Stimulated activated naive CD8-positive, alpha-beta T cell treated with anti-CD3 and anti-CD28 coated beads, Interleukin-15, Interleukin-2, amounts not matched to agents 100 U/mL and 50 U/mL, for 24 hours (primary cell): ENCODE measurements at places on chromosomes 13 and 19.

- no peak for DNase-seq
Measured at GRCh38 chr13:78631077-78631476, 27.7 kb upstream of the POU4F1 start.

GRCh38 chr19:44003461-44004009, 778 bp downstream of the ZNF230 start:
- DNase-seq, result peak; percentile 16

GRCh38 chr13:25922376-25922775, 129.4 kb downstream of the SHISA2 start:
- no peak for DNase-seq

DNA sequence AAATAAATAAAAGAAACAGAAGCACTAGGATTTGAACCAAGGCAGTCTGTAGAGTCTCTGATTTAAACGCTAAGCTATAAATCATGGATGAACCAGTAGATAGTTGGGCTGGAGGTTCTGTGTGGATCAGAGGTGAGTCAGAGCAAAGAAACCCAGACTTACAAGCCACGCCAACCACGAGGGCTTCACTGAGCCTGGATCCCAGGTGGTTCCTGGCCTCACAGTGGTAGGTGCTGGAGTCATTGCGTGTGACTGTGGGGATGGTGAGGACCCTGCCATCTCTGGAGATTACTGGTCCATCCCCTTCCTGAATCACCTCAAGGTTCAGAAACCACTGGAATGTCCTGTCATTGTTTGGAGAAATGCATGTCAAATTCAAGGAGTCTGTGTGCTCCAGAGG, 19.3 kb upstream of the CEACAM20 start:
- no peak for DNase-seq

DNA sequence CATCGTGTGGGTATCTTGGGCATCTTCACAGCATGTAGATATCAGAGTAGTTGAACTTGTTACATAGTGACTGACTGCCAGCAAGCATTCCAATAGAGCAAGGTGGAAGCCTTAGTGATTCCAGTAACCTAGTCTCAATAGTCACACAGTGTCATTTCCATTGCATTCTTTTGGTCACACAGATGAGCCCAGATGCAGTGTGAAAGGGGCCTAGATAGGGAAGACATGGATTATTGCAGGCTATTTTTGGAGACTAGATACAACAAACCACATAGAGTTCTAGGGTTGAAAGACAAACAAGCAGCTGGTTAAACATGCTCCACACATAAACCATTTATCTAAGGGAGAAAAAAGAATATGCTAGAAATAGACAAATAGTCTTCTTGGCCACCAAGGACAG, 553.5 kb downstream of the DCT start:
- DNase-seq, result no peak

DNA sequence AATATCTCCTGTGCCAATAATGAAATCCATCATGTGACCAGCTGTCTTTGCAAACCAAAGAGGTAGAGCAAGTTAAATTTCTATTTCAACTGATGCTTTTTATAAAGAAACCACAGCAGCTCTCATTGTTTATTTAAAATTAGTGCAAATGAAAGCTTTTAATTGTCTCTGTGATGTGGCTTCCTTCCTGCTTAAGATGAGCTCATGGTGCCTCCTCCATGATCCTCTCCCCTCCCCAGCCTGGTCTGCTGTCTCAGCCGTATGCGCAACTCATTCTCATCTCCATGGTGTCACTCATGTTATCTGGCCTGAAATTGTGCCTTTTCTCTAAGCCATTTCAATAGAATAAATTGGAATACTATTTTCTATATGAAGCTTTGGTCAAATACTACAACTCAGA, 270.6 kb downstream of the FGF14 start:
- no peak for DNase-seq

- peak; percentile 28 for DNase-seq
Measured at GRCh38 chr19:52542984-52543664, 15.7 kb downstream of the ZNF808 start.

- no peak for DNase-seq
Measured at GRCh38 chr13:89694451-89694850, 1653.0 kb upstream of the MIR17HG start.

DNA sequence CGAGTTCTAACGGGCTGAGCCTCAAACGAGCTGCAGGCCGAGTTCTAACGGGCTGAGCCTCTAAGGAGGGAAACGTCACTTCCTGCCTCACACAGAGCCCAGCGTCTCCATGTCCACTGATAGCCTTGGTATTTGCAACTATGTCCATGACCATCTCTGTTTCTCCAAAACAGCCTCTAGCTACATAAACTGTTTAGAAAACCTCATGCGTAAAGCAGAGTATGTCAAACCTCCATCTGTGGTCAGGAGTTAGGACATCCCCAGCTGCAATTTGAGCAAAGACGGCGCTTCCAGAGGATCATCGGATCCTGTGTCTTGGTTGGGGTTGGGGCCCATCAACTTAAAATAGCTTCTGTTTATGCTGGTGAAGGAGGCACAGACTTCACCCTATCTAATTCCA, 20.8 kb downstream of the RASA3 start:
- DNase-seq, result peak; percentile 27
